ENCODE measurements at places on chromosomes 4 and X. TPM values are rescaled to one million over a fixed set of nuclear protein-coding genes. Genes with fewer than 3 reads are reported as not detected.

GRCh38 chrX:115592997-115593734 is 32.2 kb downstream of the PLS3 start:
- H3K36me3 ChIP-seq: no peaks in the 10 kb centered on the region
- no peak overlapping the region for H3K27ac ChIP-seq
- no peak for DNase-seq
- H3K4me3 ChIP-seq: no peak overlapping the region

DNA sequence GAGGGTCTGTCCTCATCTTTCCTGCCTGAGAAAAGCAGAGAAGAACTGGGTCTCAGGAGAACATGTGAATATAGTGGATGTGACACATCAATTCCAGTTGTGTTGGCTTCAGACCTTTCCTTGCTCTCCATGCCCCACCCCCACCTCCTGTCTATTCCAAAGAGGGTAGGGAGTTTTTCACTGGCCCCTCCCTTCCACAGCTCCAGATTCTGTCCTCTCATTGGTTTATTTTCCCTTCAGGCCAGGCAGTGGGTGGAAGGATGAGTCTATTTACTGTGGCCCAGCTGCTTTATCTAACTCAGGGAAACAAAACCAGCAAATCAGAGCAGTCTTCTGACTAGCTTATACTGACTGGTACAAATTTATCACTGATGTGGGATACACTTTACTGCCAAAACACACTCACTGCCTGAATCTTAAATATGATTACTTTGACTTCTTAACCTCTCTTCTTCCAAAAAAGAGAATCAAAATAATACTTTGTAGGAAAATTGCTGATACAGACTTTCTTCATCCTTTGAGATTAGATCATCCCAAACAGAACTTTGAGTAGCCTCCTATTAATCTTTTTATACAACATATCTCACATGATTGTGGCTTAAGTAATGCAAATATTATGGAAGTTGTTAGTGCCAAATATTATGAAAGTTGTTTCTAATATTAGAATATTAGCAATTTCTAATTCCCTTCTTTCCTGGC is 221.2 kb downstream of the MID1 start:
- no peak for DNase-seq
- H3K27me3 ChIP-seq: no peaks in the 10 kb centered on the region
- no peaks in the 10 kb centered on the region for H3K4me1 ChIP-seq
- no peaks in the 10 kb centered on the region for H3K36me3 ChIP-seq

GRCh38 chr4:75011131-75011795 is 78.3 kb downstream of the PARM1 start:
- no peak for DNase-seq
- H3K27ac ChIP-seq: no peak overlapping the region
- no peaks in the 10 kb centered on the region for H3K27me3 ChIP-seq
- H3K4me3 ChIP-seq: no peak overlapping the region
- H3K4me1 ChIP-seq: no peaks in the 10 kb centered on the region

GRCh38 chrX:14193547-14193946 is 163.9 kb upstream of the GEMIN8 start:
- H3K27ac ChIP-seq: no peak overlapping the region
- DNase-seq: no peak
- no peaks in the 10 kb centered on the region for H3K4me1 ChIP-seq
- H3K36me3 ChIP-seq: no peaks in the 10 kb centered on the region
- no peaks in the 10 kb centered on the region for H3K27me3 ChIP-seq
- no peak overlapping the region for H3K4me3 ChIP-seq

FGF13 gene
- total RNA-seq: not detected

GRCh38 chr4:73540826-73541225 is 59.3 kb downstream of the AFM start:
- H3K4me3 ChIP-seq: no peak overlapping the region
- no peak overlapping the region for H3K27ac ChIP-seq
- no peaks in the 10 kb centered on the region for H3K36me3 ChIP-seq
- H3K4me1 ChIP-seq: no peaks in the 10 kb centered on the region

- no peak for DNase-seq
- no peaks in the 10 kb centered on the region for H3K27me3 ChIP-seq
- no peaks in the 10 kb centered on the region for H3K4me1 ChIP-seq
- no peaks in the 10 kb centered on the region for H3K36me3 ChIP-seq
- no peak overlapping the region for H3K4me3 ChIP-seq
Measured at GRCh38 chr4:57291911-57292310, 181.7 kb upstream of the IGFBP7 start.

- peaks cover 28% of the 10 kb centered on the region for H3K4me1 ChIP-seq
- H3K27ac ChIP-seq: no peak within 1 kb of the TSS
- no peaks in the 10 kb centered on the region for H3K36me3 ChIP-seq
- no peaks in the 10 kb centered on the region for H3K27me3 ChIP-seq
Measured at GRCh38 chr4:80196922-80197573, at the start of gene PRDM8. Gene PRDM8 (plus strand): TSS chr4:80197503. CDS start chr4:80200081, 2,578 bp downstream.

GRCh38 chr4:85675076-85676049 is 200.4 kb downstream of the ARHGAP24 start:
- H3K27ac ChIP-seq: no peak overlapping the region
- DNase-seq: no peak
- no peak overlapping the region for H3K4me3 ChIP-seq

All from CD4-positive, alpha-beta memory T cell (primary cell).